ENCODE measurements at places on chromosomes 7 and 10.

DNA sequence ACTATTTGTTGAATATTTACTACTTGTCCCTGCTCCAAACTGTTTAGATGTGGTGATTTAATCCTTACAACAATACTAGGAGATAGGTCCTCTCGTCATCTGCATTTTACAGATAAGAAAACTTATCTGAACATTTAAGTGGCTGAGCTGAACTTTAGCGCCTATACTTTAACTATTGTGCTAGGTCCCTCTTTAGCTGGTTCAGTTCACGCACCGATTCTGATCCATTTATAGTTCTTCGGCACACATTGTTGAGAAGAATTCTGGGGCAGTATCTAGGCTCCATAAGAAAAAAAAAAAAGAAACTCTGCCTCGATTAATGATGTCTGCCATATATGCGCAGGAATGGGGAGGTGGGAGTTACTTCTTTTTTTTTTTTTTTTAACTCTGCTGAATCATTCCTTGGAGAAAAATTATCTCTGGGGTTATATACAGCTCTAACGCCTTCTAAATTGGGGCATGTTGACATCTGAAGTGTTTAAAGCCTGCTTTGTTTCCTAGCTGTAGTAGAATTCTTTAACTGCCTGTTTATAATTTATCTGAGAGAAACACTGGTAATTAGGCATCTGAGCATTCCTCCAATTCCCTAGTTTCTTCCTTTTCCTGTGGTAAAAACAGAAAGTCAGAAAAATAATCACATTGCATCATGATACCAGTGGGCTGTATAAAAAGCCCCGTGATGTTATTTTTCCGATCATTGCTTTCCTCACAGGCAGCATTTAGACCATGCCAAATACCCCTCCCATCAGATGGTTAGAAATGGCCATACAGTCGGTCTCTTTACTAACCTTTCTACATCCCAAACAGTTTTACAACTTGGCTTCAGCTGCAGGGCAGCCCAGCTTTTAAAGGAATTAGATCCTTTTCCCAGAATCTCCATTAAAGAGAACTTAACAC lies 98.5 kb upstream of the KDM7A start:
- DNase-seq: no peak

DNA sequence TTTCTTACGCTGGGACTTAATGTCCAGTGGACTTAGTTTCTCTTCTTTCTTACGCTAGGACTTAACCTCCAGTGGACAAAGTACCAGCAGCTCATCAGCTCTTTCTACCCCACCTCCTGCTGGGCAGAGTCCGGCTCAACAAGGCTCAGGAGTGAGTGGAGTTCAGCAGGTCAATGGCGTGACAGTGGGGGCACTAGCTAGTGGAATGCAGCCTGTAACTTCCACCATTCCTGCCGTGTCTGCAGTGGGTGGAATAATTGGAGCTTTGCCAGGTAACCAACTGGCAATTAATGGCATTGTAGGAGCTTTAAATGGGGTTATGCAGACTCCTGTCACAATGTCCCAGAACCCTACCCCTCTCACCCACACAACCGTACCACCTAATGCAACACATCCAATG lies 199.7 kb downstream of the MLLT10 start:
- DNase-seq: no peak

GRCh38 chr10:43252166-43252782 lies 14.6 kb downstream of the RASGEF1A start:
- DNase-seq: no peak

DNA sequence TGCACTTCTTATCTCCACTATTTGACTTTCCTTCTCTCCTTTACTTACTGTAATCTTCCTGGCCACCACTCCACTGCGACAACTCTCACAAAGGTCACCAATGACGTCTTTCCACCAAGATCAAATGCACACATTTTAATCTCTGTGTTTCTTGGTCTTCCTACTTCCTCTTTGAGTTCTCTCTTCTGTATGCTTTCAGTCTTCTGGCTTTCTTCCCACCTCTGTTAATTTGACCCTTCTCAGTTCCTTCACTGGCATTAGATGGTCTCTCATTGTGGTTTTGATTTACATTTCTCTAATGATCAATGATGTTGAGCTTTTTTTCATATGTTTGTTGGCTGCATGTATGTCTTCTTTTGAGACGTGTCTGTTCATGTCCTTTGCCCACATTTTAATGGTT lies 31.9 kb downstream of the FAM107B start:
- no peak for DNase-seq

DNA sequence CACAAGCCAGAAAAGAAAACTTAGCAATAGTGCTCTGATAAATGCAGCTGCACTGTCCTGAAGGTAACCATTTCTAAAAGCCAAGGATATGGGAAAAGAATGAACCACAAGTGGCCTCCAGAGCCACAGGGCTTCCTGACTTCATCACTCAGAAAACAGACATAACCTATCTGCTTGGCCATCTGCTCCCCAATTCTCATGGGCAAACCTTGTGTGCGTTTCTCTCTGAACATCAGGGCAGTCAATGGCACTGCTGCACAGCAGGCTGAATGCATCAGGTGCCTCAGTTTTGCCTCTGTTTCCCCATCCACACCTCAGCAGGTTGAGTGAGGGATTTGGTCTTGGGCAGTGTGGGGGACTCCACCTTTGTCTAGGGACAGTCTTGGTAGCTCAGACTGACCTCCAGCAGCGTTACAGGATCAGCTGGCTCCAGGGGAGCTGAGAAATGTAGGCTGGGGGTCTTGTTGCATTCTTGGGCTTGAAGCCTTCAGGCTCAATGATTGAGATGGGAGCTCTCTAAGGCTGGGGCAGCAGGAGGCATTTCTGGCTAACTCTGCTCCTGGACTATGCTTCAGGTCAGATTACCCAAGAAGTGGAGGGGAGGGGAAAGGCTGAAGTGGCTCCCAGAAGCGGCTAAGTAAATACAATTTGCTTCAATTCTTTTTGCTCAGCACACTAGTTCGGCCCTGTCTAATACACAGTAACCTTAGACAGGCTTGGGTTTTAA lies 23.6 kb upstream of the PDLIM1 start:
- DNase-seq: no peak

DNA sequence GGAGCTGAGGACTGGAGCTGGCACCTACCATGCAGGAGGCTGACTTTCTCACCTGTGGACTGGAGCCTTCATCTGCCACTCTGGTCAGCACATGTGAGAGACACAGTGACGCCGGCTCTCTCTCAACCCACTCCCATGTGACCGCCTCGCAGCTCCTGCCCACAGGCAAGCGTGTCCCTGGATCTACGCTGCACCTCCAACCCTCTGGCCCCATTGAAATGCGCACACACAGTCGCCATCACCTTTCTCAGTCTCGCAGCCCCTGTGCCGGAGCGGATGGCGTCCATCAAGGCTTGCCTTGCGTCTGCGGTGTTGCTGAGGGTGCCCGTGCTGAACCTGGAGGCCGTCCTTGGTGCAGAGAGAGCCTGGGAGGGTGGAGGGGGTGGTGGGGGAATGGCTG lies 242.2 kb upstream of the GRB10 start:
- DNase-seq: no peak

DNA sequence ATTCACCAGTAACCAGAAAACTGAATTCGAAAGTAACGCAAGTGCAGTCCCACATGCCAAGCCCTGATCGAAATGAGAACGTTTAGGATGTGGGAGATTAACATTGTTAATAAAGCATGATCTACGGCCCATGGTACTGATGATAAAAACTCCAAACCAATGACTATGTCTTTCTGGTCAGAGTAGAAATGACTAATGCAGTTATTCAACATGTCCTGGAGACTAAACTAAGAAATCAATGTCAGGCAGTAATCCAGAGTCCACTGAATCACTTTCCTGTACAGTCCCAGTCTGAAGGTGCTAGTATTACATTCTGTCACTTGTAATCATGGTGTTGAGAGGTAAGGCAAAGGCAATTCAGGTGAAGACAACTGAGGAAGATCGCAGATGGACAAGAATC lies 14.4 kb downstream of the NPSR1 start:
- no peak for DNase-seq

DNA sequence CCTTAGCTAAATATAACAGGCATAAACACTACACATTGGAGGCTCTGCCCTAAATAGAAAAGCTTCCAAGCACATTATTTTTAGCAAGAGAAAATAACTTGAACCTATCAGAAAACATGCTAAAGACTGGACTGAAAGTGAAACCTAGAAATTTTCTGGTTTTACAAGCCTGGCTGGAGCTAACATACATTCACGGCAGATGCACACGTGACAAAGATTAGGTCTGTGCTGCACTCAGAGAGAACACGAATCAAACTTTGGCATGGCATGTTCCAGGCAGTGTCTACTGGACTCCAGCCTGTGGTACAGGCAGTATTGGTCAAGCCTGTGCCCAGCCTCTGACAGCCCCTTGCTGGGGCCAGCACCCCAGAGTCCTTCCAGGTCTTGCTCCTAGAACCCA lies 94.1 kb upstream of the PCBD1 start:
- no peak for DNase-seq

- DNase-seq: no peak
These were observed 65.3 kb downstream of the VCL start for GRCh38 chr10:74063256-74063655.
